ENCODE measurements at places on chromosomes 4 and X.

GRCh38 chrX:46626566-46626965 lies 53.0 kb downstream of the CHST7 start:
- no peak for DNase-seq

DNA sequence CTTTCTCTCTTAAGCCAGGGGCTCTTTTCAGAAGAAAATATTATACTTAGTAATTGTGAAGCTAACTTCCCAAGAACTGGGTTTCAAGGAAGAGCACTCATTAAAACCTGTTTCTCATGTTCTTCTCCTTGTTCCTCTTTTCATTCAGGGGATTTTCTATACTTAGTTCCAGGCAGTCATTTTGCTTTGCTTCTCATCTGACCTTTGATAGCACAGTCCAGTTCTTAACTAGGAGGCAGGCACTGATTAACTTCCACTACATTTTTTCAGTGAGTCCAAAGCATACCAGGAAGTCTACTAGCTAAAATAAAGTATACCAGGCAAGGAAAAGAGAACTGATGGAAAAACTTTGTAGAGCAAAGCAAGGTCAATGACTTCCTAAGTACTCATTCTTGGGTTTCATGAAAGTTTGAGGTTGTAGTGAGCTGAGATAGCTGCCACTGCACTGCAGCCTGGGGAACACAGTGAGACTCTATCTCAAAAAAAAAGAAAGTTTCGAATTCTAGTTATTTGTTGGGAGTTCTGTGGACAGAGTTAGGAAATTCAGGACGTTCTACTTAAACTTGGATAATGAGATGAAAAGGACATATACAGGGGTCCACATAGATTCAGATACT lies 190.1 kb upstream of the HS3ST1 start:
- DNase-seq: peak; percentile 46

- no peak for DNase-seq
Observed at GRCh38 chr4:31237233-31237632, 517.1 kb downstream of the PCDH7 start.

- no peak for DNase-seq
Observed at GRCh38 chr4:78707793-78708192, 68.4 kb upstream of the BMP2K start.

DNA sequence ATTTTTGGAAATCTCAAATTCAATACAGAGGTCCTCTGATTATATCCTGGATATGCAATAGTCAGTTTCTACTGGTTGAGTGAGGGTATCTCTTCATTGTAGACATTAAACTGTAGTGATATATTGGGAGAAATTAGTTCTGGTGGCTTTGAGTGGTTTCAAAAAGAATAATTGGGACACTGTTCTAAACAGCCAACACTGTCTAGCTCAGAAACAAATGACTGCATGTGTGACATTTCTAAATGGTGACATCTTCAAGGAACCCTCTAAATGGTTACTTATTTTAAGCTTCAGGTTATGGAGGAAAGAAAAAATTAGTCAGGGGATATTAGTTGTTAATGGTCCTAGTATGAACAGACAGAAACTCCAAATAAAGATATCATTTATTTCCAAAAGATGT lies 186.2 kb downstream of the LARP7 start:
- DNase-seq: no peak

All from Caki2 (cell line).